ENCODE measurements at places on chromosomes 3 and 15.

- no peak for DNase-seq
Observed at GRCh38 chr3:52649461-52650210, 36.1 kb downstream of the PBRM1 start.

DNA sequence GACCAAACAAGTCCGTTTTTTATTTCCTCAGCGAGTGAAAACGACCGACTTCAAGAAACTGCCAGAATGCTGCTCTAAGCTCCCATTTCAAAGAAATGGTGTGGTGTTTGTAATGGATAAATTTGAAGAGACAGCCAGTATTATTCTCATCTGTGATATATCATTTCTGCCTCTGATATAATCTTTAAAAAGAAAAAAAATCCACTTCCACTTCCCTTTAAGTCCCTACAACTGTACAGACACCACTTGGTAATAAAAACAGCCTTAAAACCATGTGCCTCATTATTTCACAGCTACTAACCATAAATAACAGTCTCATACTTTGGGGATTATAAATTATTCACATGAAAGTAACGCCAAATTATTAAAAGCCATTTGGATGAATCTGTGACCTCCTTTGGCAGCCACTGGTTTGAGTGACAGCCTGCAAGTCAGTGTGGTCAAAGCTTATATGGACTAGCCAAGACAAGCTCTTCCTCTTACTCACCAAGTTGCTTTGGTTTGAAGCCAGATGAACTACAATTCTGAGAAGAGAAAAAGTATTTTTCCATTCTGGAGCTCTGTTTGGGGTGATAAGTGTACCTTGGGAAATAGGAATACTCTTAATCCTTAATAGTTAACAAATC, 168.0 kb downstream of the SHOX2 start:
- DNase-seq = no peak

DNA sequence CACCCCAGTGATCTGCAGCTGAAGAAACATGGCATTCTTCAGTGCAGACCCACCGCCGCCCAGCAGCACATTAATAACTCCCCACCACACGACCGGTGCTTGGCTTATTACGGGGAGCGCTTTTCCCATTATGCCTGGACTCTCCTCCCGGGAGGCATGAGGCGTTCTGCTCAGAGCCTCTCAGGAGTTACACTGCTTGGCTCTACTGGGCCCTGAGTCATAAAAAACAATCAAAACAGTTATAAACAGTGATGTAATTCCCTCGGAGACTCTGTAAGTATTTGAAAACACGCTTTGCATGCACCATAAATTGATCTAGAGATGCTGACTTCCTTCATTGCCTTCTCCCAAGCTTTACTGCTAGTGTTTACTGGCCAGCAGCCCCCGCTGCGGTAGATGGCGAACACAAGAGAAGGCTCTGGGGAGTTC, 77.1 kb upstream of the SNRPA1 start:
- DNase-seq = no peak

- no peak for DNase-seq
Observed at GRCh38 chr3:39269528-39269927, 10.3 kb downstream of the CX3CR1 start.

- DNase-seq = peak; percentile 99
Observed at GRCh38 chr15:32838820-32839219, 121.0 kb downstream of the GREM1 start.

GRCh38 chr3:132660811-132661070, 612 bp downstream of the UBA5 start:
- no peak for DNase-seq

- no peak for DNase-seq
Observed at GRCh38 chr3:42546691-42547213, 35.0 kb downstream of the SEC22C start.

- peak; percentile 95 for DNase-seq
Observed at GRCh38 chr3:174862101-174862500, 3.0 kb downstream of the NAALADL2 start.

DNA sequence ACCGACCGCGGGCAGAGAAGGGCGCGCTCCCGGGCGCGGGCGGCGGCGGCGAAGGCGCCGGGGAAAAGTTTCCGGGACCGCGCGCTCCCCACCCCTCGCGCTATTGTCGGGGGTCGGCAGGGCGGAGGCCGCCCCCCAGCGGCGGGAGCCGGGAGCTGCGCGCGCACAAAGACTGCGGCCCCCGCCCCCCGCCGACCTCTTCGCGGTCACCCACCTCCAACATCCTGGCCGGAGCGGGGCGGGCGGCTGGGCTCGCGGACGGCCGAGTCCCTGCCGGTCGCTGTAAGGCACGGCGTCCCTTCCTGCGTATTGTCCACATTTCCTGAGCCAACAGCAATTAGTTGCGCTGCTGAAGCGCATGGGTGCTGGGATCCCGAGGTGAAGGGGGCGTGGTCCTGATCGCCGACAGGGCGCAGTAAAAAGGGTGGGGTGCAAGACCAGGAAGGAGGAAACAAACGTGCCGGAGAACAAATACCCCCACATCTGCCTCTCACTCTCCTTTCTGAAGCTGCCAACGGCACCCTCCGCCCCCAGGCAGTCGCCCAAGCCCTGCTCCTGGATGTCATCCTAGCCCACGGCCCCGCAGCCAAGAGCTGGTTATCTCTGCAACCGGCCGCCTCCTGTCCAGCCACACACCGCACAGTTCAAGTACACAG, at the start of gene TMEM44:
TSS of gene TMEM44 (minus strand) at position 71 of the 656 bp plus-strand sequence. CDS start 204 bp downstream, outside the sequence.
- DNase-seq = peak; percentile 93

DNA sequence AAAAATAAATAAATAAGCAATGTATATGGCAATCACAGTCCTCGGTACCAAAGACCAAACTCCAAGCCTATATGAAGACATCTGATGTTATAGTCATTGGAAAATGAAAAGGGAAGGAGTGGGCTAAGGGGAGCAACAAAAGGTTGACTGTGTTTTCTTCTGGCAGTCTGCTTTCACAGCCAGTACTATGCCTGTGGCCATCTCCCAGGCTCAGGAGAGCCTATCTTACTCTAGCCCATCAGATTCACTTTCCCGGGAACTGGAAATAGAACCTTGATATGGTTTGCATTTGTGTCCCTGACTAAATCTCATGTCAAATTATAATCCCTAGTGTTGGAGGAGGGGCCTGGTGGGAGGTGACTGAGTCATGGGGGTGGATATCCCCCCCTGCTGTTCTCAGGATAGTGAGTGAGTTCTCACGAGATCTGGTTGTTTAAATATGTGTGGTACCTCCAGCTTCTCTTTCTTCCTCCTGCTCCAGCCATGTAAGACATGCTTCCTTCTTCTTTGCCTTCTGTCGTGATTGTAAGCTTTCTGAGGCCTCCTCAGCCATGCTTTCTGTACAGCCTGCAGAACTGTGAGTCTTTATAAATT, 105.3 kb downstream of the PLCH1 start:
- DNase-seq = no peak

DNA sequence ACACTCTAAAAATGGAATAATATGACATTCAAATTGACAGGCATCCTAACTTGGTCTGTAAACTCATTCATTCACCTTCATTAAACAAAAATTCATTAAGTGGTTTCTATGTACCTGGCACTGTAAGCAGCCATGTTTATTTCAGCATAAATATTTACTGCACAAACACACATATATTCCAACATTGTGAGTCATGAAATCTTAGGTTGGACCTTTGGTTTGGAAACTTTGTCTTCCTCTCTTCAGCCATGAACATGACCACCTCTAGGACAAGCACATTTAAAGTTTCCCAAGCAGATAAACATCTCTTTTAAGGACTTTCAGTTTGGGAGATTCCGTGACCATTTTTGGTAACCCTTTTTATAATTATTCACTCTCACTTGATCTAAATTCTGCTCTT, 131.8 kb downstream of the TPRG1 start:
- no peak for DNase-seq

DNA sequence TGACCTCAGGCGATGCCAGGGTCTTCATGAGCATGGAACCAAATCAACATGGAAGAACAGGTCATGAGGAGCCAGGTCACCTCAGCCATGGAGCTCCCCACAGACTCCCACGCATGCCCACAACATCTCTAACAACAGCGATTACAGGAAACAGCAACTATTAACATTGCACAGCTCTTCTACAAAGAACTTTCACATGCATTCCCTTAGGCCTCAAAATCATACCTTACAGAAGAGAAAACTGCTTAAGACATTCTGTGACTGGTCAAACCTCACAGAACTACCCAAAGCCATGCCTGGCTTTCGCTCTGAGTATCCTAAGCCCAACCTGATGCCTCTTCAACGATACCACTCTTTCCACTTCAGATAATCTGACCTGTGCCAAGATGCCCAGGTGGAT, 117.8 kb downstream of the OXNAD1 start:
- no peak for DNase-seq

GRCh38 chr3:80233576-80233975, 465.8 kb upstream of the ROBO1 start:
- peak; percentile 9 for DNase-seq

DNA sequence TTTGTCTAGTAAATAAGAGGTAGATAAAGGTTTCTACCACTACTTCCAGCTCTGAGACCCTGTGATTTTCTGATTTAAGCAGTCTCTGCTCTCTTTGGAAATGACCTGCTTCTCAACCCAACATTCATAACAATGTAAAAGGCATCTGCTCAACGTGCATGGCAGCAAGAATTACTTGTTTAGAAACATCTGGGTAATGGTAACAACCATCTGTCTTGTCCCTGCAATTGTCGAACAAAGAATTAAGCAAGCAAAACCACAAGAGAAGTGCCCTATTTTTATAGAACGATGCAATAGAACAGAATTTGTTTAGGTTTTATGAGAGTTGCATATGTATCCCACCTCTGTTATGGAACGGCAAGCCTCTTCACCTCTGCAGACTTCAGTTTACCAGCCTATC, 7.1 kb upstream of the FSIP1 start:
- DNase-seq = no peak

DNA sequence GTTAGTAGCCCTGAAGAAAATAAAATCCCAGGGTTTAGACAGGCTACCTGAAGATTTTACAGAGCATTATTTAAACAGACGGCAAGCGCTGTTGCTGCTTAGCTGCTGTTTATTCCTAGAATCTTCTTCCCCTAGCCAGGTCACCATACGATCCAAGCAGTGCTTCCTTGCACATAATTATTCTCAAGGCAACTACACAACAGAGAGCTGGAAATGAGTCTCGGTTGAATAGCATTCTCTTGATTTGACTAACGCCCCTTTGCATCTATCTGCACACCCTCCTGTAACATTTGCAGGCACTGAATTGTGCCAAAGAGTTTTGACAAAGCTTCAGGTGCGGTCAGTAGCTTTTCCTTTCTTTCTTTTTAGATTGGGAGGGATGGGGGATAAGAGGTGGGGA, 564.4 kb downstream of the TBL1XR1 start:
- no peak for DNase-seq

DNA sequence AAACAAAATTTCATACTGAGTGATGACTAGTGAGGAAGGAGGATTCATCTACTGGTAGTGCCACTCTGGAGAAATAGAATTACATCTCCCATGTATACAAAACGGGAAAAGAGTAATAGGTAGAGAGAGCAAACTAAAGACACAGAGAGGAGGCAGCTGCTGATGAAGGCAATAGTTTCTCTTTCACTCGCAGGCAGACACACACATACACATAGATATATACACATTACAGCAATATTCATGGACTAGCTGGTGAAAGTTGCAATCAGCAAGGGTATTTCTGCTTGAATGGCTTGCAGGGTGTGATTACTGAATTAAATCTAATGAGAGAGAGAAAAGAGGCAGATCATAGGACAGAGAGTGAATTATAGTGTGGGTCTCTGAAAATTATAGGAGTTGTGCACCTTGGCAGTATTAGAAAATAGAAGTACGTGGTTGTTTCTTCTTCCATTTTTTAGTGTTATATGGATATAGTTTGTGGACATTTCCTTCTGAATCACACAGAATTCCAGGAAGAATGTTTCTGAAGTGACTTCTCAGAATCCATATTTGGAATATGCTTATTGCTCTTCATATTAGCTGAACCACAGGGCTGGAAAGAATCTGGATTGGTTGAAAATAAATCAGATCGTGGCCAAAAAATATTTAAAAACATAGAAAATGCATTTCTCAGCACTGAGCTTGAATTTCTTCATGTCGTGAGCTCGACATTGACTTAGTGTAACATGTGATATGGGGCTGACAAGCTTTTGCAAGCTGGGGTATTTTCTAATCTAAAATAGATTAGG, 991.2 kb downstream of the TUSC7 start:
- peak; percentile 21 for DNase-seq

- peak; percentile 8 for DNase-seq
Observed at GRCh38 chr3:17808994-17809393, 66.6 kb upstream of the TBC1D5 start.

- no peak for DNase-seq
Observed at GRCh38 chr3:25558121-25558520, 106.6 kb downstream of the TOP2B start.

DNA sequence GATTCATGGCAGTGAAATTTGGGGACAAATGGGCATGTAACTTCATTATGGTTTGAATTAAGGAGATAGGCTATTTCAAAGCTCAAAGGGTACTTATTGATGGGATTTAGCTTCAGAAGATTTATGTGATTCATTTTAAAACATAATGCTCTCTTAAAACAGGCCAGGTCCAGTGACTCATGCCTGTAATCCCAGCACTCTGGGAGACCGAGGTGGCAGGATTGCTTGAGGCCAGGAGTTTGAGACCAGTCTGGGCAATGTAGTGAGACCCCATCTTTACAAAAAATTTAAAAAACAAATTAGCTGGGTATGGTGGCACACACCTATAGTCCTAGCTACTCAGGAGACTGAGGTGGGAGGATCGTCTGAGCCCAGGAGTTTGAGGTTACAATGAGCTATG, 11.5 kb downstream of the THAP10 start:
- no peak for DNase-seq

- DNase-seq = peak; percentile 74
Observed at GRCh38 chr3:74119221-74119620, 494.5 kb upstream of the PDZRN3 start.

- DNase-seq = no peak
Observed at GRCh38 chr3:172518929-172519640, 4.1 kb downstream of the TNFSF10 start.

DNA sequence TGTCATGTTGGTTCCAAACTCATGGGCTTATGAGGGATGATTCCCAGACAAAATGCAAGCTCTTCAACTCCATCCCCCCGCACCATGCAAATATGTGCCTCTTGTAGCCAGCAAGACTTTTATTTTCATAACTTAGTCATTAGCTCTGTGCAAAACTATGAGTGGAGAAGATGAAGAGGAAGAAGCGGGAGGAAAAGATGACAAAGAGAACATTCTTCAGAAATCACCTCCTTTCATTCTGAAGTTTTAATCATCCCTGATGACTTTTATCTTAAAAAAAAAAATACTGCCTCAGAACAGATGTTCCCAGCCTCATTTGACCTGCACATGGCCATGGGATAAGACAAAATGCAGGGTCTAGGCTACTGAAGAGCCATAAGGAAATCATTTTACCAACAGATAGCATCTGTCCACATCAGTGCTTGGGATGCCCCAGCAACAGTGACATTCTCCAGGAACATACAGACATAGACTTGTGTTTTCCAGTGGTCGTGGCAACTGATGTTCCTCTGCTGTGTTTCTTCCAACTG, 145.5 kb downstream of the WNT5A start:
- DNase-seq = no peak

GRCh38 chr3:45029661-45030060, 3.6 kb downstream of the CLEC3B start:
- DNase-seq = no peak

- no peak for DNase-seq
Observed at GRCh38 chr15:69916169-69916785, 181.4 kb downstream of the TLE3 start.
